ENCODE measurements at places on chromosomes 7 and 10.

- no peak for DNase-seq
Measured at GRCh38 chr7:41584746-41585145, 118.1 kb downstream of the INHBA start.

DNA sequence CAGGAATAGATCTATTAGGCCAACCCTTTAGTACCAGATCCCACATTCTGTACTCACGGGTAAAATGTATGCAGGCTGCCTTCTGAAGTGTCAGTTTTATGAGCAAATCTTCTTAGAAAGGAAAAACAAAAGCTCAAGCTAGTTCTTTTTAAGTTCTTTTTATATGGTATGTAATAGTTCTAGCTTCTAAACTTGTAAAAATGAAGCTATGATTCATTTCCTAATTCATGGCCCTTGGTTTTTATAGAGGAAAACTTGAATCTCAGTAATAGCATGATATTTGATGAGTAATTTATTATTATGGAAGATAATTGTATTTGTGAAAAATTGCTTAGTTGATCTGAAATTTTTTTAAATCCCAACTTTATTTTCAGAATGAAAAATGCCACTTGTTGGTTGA lies 54.3 kb downstream of the SLK start:
- no peak for DNase-seq

- no peak for DNase-seq
Measured at GRCh38 chr10:7318836-7319235, 92.0 kb downstream of the SFMBT2 start.

GRCh38 chr10:101006593-101007098 lies 7.0 kb downstream of the LZTS2 start:
- DNase-seq = no peak

DNA sequence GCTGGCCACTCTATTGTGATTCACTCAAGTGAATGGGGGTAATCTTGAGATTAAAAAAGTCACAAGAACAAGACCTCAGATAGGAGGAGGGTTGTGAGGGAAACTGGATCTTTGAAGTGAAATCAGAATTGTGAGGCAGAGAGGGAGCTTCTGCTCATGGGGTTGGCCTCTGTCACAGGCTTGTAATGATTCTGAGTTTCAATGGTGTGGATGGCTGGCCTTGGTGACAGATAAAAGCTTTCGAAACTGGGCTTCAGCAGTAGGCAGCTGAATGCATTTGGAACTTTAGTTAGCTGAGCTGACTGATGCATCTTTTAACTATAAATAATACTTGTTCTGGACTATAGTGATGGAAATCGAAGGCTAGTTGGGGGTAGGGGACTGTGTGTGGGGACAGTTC lies 12.2 kb downstream of the TAS2R60 start:
- DNase-seq = no peak

GRCh38 chr10:71971769-71972555 lies 7.8 kb downstream of the CHST3 start:
- no peak for DNase-seq

DNA sequence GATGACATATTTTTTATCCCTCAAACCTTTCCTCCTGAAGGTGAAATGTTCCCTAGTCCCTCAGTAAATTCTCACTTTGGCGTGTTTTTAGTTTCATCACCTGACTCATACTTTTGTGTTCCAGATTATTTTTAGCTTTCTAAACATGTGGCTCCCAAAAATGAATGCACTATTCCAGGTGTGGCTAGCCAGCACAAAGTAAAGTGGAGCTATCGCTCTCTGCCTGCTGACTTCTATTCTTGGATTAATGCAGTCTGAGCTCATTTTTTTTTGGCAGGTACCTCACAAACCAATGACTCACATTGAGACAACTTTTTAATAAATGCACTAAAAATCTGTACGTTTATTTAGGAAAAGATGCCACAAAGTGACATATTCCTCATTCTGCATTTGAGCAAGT lies 58.8 kb upstream of the LANCL2 start:
- no peak for DNase-seq

Measured in T-helper 17 cell (primary cell).